ENCODE measurements at places on chromosomes 7 and 10.

DNA sequence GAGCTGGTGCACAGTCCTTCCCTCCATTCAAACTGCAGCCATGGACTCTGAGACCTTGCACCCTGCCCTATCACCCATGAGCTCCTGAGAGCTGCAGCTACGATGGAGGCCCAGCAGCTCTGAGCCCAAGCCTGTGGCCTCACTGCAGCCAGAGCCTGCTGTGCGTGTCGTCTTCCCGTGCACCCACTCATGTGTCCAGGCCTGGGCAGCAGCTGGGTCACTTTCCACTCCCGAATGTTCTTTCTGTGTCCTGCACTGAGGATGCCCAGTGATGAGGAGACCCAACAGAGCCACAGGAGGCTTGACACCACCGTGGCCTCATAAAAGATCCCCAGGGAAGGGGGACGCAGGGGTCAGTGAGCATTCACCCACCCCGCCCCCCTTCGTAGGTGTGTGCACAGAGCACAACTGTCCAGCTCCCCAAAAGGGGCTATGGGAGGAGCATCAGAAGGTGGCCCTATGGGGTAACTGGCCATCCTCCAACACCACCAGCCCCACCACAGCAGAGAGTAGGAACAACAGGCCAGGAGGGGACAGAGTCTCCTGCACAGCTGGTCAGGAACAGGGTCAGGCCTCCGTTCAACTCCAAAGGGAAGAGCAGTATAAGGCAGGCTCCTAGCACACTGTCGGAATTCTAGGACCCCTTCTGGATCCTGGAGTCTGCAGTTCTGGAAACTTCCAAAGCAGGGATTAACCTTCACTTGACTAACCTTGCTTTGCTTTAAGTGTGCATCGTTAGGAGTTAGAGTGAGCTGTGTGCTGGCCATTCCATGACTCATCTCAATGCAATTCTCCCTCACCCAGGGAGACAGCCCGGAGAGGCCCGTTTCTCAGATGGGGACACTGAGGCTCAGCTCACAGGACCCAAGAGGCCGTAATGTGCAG, 52.6 kb downstream of the RASGEF1A start:
- no peak for DNase-seq

DNA sequence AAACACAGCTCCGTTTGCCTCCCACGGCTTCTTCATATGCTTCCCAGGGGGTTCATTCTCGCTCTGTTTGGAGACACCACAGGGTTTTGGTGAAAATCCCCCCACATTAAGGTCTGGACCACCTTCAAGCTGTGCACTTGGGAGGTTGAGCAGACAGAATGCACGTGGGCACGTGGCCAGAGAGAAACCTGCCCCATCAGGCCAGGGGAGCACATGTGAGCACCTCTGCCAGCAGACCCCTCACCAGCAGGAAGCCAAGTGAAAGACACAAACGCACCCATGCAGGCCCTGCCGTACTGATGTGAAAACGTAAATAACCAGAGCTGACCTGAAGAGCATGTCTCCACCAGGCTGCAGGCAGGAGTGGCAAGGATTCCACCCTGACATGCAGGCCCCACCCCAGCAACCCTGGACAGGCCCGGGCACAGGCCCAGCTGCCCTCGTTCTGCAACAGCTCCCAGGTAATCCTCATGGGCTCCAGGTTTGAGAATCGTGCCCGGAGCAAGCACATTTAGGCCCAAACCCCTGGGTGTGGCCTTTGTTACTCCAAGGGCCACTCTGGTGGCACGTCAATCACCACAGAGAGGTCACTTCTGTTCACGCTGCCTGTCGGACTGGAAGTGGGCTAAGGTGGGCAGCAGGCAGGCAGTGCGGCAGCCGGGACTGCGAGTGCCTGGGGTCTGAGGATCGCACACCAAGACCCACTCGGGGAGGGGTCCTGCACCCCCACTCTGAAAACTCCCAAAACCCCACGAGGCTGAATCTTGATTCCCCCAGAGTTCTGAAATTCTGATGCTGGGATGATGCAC, 184.4 kb downstream of the PTPRN2 start:
- DNase-seq, result no peak

DNA sequence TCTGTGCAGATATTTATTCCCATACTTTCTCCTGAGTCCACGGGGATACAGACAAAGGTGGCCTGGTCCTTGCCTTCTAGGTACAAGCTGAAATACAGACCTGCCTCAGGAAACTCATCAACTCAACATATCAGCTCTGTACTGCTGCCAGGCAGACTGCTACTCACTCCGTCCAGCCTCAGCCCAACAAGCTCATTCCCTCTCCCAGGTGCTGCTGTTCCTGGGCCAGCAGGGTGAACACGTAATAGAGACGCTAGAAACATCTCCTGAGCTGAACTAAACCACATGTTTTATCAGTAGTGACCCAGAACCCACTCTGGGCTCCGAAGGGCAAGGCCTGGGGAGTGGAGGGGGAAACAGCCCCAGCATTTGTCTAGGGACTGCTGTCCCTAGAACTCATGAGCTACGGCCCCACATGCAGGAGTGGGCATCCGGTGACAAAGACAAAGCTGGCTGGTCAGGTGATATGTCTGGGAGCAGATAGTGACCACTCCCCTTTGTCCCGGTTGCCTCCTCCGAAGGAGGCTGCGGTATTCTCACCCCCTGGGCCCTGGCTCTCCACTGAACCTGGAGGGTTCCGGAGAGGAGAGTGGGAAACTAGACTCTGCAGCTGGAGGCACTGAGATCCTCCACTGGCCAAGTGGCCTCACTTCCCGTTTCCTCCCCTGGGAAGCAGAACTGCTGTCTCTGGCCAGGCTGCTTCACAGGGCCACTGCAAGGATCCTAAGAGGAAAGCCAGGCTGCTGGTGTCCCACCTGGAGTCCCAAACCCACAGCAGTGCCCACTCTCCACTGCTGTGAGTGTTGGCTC, 116.1 kb downstream of the FAM53B start:
- DNase-seq, result no peak

DNA sequence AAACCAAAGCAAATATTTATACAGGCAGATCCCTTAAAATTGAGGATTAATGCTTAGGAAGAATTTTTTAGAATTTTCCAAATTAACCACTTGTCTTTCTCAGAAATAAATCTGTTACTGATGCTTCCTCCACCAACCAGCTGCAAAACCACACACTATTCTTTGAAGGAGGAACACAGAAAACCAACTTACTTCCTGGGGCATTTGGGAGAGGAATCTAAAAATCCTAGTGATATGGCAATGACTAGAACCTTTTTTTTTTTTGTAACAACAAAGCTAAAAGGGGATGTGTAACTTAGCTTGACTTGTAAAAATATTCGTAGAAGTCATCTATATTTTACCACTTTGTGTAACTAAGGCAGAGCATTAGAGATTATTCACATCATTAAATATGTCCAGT, 5.1 kb upstream of the TM9SF3 start:
- DNase-seq, result no peak

- DNase-seq, result no peak
These were observed 19.7 kb downstream of the UBE3C start for GRCh38 chr7:157158400-157158799.

GRCh38 chr7:1533547-1534329, 3.2 kb downstream of the MAFK start:
- DNase-seq, result no peak

DNA sequence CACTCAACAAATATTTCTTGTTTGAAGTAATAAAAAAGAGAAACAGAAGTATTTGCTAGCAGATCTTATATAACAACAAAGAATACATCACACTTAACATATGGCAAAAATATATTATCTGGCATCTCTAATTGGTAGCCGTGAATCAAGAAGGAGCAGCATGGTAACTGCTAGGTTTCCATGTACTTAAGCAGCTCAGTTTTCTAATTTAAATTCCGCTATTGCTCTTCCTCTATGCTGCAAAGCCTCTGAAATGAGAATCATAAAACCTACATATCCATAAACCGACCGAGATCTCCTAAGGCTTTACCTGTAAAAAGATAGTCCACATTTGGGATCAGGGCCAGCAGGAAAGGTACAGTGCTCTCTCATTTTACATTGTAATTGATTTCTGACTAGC, 76.6 kb upstream of the PTPRZ1 start:
- DNase-seq, result no peak

- DNase-seq, result no peak
These were observed 38.7 kb downstream of the FAM241B start for GRCh38 chr10:69668721-69669120.

- DNase-seq, result no peak
These were observed 549.0 kb upstream of the LRRN3 start for GRCh38 chr7:110541962-110542361.

- peak; percentile 73 for DNase-seq
These were observed 3.5 kb downstream of the MKRN1 start for GRCh38 chr7:140475747-140476333.

GRCh38 chr7:158559356-158559755, 28.3 kb downstream of the PTPRN2 start:
- DNase-seq, result no peak

DNA sequence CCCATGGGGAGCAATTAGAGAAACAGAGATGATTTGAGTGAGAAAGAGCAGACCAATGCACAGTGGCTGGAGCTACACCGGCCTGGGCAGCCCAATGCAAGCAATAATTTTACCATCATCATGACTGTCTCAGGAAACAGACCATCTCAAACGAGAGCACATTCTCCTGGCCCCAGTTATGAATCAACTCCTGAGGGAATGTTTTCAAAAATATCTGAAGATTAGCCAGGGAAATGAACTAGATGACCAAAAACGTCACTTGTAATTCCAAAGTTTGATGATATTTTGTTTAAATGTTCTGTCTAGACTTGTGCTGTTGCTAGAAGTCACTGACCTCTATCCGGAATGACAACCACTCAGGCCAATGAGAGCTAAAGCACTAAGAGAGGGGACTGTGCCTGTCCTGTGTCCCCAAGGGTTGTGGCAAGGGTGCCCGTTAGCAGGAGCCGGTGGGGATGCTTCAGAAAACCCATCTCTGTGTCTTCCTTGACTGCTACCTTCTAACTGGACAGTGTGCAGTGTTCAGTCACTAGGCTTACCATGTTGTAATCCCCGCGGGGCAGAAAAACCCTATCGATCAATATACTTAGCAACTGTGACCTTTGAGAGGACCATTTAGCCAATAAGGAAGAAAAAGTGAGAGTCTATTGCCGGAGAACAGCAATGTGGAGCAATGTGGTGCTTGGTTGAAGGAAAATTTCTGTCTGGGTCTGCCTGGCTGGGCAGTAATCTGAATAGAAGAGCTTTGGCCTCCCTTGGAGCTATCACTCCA, 202.4 kb downstream of the ADAM12 start:
- DNase-seq, result no peak

DNA sequence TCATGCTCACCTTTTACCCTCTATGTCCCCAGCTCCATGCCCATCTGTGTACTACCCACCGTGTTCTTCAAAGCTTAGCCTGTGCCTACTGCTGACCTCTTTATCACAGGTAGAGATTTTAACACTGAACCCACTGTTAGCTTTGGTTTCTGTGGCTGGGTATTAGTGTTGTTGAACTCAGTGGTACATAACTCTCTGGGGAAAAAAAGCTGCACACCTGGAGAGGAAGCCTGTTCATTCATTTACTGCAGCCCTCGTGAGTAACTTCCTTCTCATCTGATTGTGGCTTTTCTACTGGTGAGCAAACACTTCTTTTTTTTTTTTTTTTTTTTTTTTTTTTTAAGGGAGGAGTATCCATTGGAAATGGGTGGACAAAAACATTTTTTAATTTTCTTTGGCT, 326.3 kb downstream of the CCSER2 start:
- no peak for DNase-seq

DNA sequence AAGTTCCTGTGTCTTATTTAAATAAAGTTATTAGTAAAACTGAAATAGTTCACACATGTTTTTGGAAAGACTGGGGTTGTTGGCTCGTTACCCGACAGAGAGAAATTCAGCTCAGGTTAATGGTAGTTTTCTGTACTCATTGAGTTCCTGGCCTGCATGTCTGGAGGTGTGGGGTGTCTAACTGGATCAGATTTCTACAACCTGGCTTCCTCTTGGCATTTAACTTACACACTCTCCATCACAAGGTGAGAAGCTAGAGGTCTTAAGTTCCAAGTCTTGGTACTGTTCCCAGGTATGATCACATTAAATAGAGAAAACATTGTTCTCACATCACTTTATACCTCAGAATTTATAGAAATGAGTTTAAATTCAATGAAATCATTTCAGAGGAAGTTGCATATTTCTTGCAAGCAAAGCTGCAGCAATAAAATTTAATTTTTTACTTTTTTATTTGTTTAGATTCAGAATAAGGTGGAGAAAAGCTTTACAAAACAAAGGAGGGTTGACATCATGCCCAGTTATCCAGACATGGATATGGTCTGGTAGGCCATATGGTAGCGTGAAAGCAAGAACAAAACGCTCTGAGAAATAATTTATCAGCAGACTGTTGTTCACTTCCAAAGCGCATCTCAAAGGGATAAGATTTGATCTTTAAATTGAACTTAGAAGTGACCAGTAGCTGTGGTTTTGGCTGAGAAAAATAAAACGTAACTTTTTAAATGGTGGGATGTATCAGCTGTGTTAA, 120.6 kb downstream of the GLCCI1 start:
- DNase-seq, result no peak

DNA sequence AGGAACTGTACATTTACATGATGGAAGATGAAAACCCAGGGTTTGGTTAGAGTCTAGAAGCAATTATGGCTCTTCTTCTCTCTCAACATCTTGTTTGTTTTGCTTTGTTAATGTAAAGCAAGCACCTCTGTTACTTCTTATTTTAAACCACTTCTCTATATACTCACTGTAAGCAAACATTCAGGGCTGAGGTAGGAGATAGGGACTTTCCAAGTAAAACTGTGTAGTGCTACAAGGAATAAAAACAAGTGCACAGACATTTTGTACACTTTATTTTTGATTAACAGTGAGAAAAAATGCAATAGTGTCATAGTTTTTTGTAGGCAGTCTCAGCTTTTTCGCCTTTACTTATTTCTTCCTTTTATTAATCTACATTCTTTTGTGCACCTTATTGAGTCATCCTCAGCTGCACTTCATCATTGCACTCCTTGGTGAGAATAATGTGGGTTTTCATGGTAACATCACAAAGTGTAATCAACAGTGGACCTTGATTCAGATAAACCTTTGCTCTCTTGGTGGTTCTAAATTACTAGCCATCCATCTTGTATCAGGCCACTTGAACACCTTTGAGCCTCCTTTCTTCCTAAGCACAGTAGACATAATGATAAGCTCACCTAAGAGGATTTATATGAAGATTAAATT, 52.9 kb downstream of the ELMO1 start:
- no peak for DNase-seq

DNA sequence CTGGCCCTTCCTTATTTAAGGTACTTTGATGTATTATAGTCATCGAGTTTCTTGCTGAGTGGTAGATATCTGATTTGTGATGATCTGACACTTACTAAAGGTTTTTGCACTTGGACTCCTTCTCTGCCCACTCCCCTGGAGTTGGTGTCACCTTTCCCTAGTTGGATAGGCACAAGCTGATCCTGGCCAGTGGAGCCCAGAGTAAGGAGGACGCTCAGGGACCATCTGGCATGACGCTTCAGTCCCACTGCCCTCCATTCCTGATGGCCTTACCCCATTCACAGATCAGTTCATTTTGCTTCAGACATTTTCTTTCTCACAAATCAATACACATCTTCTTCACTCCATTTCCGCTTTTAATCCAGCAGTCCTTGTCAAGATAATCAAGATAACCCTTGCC, 20.1 kb downstream of the ASB15 start:
- DNase-seq, result no peak
